Stromal cell of bone marrow (primary cell): ENCODE measurements at places on chromosomes 2 and 18.

GRCh38 chr2:173354582-173355131, at the start of gene CDCA7:
Gene CDCA7 (plus strand): TSS chr2:173354872. CDS start chr2:173354964, 92 bp downstream.
- no peak for DNase-seq

GRCh38 chr18:46134920-46135675, 30.9 kb downstream of the HAUS1 start:
- no peak for DNase-seq

- no peak for DNase-seq
Measured at GRCh38 chr2:12881952-12882351, 165.2 kb downstream of the TRIB2 start.

GRCh38 chr18:805008-805754, 6.9 kb downstream of the YES1 start:
- DNase-seq, result no peak

DNA sequence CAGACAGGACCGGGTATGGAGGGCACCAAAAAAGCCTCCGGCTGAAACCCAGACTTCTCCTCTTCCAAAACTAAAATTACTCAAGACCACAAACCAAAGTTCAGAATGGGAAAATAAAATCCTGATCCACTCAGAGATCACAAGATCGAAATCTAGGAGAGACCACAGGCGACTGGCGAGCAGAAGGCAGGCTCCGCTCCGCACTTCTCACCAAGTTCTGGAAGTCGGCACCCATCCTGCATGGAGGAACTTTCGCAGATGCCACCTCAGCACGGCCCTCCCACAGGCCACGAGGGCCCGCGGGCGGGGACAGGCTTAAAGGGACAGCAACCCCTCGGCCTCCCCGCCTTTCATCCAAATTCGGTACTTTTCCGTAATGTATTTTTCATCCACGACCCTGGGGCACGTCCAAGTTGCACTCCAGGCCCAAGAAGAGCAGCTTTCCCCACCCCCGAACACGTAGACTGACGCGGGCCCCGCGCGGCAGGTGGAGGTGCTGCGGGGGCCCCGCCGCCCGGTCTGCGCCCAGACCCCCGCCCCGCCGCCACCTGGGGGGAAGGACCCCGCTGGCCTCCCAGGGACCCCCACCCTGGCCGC, 43.7 kb downstream of the HDLBP start:
- peak; percentile 77 for DNase-seq

DNA sequence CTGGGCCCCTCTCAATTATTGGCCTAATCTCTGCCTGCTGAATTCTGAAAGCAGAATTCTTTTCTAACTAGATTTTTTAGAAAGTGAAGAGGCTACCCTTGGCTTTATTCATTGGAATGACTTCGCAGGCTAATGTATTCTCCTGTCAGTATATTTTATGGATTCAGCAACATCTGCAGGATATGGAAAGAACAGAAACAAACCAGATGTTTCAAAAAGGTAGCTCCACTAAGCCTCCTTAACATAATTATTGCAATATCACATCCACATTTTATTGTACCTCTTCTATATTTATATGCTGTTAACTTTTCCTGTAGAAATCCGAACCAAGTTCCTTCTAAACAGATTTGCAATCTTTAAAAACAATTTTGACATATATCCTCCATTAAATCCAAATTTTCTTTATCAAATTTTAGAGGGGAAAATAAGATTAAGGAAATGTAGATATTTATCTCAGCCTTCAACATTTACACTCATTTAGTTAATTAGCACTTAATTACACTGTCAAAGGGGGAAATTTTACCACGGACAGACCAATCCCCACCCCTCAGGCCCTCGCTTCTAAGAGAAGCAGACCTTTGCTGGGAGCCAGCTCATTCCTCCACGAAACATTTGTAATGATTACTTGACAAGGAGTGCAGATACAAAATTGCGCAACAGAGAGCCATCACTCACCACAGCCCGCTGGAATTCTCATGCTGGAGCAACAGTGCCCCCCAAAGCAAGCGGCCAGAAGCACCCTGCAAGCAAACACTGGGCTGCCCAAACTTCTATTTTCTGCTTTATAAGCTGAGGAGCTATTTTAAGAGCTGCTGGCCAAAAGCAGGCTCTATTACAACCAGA, 253.4 kb downstream of the ETAA1 start:
- DNase-seq, result peak; percentile 88

- DNase-seq, result no peak
Measured at GRCh38 chr2:238106339-238106697, 6.2 kb downstream of the ESPNL start.

DNA sequence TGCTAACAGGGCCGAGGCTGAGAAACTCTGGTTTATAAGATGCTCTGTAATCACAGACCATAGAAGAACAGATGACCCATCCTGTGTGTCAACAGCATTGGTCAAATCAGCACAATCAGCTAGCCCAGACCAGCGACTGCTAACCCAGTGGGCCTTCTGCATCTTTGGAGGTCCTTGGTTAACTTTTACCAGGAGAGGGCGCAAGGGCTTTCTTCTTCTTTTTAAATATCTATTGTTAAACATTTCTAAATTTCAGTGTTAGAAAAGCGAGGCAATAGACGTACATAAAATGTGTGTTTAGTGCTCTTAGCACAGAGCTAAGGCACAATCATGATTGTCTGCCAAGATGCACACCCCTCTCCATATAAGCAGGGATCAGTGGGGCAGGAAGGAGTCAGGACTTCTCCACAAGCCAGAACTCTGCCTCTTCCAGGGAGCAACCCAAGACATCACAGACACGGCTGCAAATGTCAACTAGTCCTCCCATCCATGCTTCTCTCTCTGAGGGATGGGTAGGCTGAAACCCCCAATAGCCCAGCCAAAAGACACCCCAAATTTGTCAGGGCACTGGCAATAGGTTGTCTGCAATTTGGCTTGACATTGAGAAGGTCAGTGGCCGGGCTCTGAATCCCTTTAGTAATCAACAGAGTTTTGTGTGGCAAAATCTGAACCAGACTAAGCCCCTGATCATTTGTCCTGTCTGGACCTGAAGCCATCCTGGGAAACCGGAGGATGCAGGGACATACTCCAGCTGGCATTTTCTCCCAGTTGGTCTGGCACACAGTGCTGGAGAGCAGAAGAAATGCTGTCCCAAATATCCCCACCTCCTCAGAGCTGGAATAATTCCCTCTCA, 188.2 kb downstream of the BCL2 start:
- DNase-seq, result peak; percentile 43

DNA sequence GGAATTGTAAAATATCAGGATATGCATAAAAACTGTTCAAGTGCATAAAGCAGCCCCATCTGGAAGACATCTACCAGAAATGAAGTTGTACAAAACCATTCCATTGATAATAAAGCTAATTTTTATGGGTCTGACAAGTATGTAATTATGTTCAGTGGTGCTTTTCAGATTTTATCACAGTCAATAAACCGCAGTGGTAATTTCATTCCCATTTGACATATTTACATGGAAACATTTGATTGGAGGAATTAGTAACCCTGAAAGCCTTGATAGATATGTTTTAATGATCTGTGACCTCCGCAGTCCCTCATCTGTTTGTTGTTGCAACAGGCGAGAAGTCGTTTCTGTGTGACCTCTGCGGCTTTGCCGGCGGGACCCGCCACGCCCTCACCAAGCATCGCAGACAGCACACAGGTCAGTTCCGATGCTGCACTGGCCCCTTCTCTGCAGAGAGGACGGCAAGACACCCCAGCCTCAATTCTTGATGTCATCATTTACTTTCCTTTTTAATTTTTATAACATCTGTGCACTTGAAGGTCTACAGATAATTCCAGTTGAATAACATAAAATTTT, 283.1 kb downstream of the ZNF407 start:
- no peak for DNase-seq

DNA sequence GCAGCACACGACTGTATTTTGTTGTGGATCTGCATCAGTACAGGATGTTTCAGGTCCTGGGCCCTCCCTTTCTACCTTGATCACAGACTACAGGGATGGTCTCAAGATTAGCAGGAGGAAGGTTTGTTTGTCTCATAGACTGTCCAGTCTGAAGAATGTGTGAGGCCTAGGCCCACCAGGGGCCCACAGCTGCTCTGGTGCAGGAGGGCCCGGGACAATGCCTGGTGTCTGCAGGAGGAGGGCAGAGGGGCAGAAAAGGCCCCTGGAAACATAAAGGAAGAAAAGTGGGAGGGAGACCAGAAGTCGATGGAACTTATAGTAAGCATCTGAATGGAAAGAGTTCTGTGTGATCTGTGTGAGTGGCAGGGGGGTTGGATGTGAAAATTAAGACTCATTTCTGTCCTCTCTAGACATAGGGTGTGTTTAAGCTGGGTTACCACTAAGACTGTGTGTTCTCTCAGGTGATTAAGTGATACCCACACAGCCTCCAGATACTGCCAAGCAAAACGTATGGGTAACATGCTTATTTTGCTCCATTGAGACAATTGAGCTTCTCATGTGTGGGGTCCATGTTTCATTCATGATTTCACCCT, 33.4 kb upstream of the LPIN2 start:
- no peak for DNase-seq

DNA sequence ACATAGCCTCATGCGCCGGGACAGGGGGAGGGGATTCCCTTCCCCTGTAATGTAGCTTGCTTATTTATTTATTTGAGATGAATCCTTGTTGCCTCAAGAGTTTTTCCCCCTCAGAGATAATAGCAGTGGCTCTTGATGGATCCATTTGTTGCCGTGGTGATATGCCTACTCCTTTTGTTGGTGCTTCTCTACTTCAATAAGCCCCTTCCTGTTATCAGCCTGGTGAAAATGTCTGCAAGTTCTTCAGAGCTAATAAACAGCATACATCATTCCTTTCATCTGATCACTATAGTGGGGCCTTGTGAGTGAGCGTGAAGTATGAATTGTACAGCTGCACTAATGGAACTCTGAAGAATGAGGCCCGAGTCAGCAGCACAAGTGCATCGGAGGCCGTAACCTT, 19.4 kb downstream of the FZD5 start:
- DNase-seq, result no peak

- DNase-seq, result no peak
Measured at GRCh38 chr18:10239991-10240634, 214.3 kb upstream of the APCDD1 start.

DNA sequence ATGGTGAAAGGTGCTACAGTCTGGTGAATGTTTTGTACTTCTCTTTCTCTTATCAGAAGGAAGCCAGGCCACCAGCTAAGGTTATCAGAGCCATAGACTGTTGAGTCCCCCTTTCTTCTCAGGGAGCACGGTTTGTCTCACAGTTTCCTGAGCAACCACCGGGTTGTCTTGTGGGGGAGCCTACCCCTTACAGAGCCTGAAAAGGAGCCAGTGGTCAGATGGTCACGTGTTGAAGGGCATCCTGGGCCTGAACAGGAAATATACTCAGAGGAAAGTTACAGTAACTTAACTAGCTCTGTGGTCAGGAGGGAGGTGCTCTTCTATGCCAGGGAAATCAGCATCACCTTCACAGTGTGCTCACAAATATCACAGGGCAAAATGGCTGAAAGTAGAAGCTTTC, 11.6 kb downstream of the CD28 start:
- DNase-seq, result no peak

DNA sequence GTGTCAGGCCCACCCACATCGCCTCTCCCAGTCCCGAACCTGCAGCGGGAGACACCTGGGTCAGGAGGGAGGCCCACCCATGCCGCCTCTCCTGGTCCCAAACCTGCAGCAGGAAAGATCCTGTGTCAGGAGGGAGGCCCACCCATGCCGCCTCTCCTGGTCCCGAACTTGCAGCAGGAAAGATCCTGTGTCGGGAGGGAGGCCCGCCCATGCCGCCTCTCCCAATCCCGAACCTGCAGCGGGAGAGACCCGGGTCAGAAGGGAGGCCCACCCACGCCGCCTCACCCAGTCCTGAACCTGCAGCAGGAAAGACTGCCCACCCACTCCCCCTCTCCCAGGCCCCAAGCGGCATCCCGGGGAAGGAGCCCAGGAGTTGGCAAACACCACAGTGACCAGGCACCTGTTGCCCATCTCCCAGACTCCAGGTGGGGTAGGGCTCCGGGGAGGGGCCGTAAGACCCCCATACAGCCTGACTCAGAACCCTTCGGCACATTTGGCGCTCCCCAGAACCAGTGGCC, 7.8 kb downstream of the SLC66A2 start:
- no peak for DNase-seq

GRCh38 chr2:190158798-190159434, 96.4 kb upstream of the MSTN start:
- DNase-seq, result no peak

GRCh38 chr2:158598862-158599517, 142.2 kb downstream of the PKP4 start:
- no peak for DNase-seq
